Activated CD4-positive, CD25-positive, alpha-beta regulatory T cell treated with anti-CD3 and anti-CD28 coated beads, Interleukin-2, amount 50 U/mL, for 16 hours (primary cell): ENCODE measurements at places on chromosomes 13 and 19.

DNA sequence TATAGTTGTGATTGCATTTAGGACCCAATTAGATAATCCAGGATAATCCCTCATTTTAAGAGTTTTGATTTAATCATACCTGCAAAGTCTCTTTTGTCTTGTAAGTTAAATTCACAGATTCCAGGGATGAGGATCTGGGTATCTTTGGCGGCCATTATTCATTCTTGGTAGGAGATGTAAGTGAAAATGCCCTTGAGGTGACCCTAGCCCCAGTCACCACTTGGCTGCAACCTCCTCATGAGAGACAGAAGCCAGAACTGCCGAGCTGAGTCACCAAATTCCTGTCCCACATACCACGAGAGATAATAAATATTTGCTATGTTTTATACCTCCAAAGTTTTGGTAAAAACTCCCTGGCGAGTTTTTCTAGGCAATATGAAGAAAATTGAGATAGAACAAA, 389.4 kb downstream of the RFC3 start:
- DNase-seq, result no peak

- DNase-seq, result no peak
Observed at GRCh38 chr19:42363614-42364346, 26.3 kb downstream of the CNFN start.

DNA sequence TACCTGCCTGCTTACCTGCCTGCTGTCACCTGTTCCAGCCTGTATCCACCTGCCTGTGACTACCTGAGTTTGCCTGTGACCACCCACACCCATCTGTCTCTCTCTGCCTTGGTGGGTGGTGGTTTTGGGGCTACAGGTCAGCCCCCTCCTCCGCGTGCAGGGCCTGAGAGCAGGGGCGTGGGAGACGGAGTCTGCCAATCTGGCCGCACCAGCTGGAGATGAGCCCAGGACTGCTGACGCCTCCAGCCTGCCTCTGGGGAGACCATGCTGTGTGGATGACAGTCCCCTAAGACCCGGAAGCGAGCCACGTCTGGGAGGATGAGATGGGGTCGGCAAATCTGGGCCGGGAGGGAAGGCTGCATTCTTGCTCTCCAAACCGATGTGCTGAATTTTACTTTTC, 15.9 kb upstream of the KCTD15 start:
- DNase-seq, result no peak

GRCh38 chr19:41904118-41904870, 21.3 kb downstream of the ARHGEF1 start:
- DNase-seq, result no peak

- DNase-seq, result no peak
Observed at GRCh38 chr19:2524361-2524839, 48.5 kb downstream of the GADD45B start.

- no peak for DNase-seq
Observed at GRCh38 chr13:98900442-98900841, 77.4 kb downstream of the DOCK9 start.

- DNase-seq, result no peak
Observed at GRCh38 chr19:19487950-19488874, 27.1 kb downstream of the TSSK6 start.

- DNase-seq, result no peak
Observed at GRCh38 chr19:47003611-47004465, 15.8 kb upstream of the NPAS1 start.

DNA sequence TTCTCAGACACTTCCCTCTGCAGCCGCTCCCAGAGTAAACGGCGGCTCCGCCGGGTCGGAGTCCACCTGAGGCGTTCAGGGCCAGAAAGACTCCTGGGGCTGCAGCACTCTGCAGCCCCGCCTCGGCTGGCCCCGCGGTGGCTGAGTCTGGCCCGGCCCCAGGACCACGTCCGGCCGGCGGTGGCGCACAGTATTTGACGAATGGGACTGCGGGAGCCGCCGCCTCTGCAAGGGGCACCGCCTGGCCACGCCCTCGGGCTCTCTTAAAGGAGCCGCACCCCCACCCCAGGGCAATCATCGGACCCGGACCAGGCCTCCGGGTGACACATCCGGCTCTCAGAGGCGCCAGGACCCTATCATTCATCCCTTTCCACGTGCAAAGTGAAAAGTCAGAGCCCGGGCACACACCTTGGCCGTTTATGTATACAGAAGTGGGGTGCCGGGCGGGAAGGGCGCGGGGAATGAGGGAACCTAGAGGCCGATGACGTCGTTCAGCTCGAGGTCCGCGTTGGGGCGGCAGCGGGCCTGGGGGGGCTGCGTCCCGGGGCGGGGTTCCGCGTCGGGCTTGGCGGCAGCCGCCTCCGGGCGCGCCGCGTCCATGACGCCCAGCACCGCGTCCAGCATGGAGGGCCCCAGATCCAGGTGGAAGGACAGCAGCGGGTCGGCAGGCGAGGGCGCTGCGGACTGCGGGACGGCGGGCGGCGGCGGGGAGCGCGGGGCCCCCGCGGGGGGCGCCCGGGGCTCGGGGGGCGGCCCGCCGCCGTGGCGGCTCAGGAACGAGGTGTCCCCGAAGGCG, 1.2 kb upstream of the LENG9 start:
- DNase-seq, result peak; percentile 51

DNA sequence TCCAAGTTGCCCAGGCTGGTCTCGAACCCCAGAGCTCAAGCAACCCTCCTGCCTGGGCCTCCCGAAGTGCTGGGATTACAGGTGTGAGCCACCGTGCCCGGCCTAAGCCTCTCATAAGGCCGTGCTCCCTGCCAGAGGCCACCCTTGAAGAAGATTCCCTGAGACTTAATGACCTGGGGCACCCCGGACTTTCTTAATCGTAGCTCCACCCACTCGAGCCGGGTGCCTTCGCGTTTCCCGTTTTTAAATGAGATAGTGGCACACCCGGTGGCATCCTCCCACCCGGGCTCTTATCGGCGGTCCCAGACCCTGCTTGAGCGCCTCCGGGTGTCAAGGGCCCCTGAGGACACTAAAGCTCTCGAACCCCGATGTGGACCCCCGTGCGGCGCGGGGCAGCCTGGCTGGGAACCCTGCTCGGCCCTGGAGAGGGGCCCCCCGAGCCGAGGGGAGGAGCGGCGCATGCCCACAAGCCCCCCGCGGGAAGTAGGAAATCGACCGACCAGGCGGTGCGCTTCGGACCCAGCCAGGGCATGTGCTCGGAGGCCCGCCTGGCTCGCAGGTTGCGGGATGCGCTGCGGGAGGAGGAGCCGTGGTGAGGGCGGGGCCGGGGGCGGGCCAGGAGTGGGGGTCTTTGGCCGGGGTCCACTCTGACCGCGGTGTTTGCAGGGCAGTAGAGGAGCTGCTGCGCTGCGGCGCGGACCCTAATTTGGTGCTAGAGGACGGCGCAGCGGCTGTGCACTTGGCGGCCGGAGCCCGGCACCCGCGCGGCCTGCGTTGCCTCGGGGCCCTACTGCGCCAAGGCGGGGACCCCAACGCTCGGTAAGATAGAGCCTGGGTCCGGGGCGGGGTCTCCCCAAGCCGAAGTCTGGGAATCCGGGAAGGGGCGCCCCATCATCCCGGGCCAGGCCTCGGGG, at the start of gene ANKLE1:
Gene ANKLE1 (plus strand): TSS at position 511 of the 914 bp plus-strand sequence. CDS start 20 bp downstream, at position 531.
- DNase-seq, result no peak

DNA sequence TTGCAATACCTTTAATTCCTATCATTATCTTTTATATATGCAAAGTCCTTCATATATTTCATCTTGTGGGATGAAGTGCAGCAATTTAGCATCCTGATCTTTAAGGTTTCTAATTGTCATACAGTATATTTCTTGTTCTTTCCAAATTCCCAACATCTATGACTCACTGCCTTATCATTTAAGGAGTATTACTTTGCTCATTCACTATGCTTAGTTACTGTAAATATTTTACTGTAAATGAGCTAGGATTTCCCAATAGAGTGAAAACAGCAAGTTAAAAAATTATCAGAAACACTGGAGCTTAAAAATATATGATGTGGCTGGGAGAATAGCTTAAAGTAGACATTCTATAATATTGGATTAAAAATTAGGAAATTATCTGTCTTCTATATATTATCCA, 69.9 kb downstream of the SLITRK6 start:
- no peak for DNase-seq

- no peak for DNase-seq
Observed at GRCh38 chr13:60152114-60152513, 11.6 kb downstream of the DIAPH3 start.

GRCh38 chr13:40692946-40693345, 26.5 kb upstream of the FOXO1 start:
- no peak for DNase-seq

GRCh38 chr19:38836159-38836982, 4.8 kb upstream of the ECH1 start:
- DNase-seq, result no peak

DNA sequence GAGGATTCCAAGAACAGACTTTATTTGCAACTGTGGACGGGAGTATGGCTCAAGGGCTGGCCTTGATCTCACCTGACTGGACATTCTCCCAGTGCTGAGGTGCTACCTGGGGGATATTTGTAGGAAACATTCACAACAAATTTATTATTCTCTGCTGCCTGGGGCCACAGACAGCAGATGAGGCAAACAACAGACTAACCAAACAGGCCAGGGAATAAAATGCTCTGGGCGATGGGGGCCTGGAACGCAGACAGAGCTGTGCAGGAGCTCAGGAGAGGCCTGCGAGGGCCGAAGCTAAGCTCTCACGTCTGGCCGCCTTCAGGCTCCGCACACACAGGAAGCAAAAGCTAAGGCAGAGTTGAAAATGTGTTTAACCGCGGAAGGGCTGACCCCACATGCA, 7.8 kb downstream of the PLPP2 start:
- DNase-seq, result no peak

- no peak for DNase-seq
Observed at GRCh38 chr13:111065698-111066097, 49.4 kb upstream of the ARHGEF7 start.

DNA sequence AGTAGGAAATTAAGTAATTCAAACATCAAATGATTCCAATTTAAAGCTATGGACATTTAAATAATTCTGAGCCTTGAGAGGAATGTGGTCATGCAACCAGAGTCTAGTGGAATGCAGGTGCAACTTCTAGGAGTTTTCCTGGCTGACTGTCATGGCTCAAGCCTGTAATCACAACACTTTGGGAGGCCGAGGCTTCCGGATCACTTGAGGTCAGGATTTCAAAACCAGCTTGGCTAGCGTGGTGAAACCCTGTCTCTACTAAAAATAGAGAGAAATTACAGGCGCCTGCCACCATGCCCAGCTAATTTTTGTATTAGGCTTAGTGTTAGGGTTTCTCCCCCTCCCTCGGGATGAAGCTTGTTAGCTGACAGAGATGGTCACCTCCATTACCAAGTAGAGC, 6.4 kb downstream of the ZNF808 start:
- DNase-seq, result no peak

DNA sequence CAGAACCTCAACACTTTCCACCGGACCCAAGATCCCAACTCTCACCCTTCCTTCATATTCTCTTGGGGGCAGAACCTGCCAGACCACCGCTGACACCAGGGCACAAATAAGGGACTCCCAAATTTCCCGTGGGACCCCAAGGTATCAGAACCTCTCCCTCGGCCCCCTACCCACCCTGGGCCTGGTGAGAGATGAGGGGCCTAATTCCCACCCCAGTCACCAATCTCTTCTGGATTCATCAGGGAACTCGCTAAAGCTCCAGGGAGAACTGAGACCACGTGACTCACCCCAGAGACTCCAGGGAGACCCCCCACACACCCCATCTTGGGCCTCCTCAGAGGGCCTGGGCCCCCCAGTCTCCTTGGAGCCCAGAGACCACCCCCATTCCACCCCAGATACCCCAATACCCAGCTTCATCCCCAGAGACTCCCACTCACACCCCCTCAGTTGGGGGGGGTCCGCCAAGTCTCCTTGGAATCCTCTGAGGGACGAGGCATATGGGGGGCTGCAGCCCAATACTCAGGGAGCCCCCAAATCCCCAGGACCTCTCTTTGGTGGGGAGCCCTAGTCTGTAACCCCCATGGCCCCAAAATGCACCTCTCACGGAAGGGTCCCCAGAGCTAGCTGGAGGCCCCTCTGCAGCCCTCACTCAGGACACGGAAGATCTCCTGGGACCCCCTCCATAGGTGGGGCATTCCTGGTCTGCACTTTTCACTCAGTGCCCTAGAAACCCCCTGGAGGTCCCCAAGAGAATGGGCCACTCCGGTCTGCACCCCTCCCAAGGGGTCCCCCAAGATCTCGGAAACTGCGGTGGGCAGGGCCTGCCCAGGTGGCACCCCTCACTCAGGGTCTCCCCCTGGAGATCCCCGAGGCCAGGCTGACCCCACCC, 1.6 kb downstream of the LMNB2 start:
- DNase-seq, result no peak

DNA sequence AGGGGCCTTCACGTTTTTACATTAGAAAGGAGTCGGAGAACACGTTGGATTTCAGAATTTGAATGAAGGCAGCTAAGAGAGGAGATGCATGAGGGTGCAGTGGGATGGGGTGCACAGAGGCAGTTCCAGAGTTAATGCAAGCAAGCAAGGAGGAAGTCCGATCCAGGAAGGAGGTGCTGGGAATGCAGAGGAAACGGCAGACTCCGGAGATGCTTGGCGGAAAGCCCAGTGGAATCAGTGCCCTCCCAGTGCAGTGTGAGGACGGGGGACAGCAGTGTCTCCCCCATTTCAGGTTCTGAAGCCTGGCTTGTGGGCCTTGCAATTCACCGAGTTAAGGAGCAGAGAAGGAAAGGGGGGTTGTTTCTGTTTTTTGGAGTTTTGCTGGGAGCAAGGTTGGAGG, 100.4 kb downstream of the COL4A2 start:
- no peak for DNase-seq

- DNase-seq, result no peak
Observed at GRCh38 chr19:11435833-11436313, 438 bp downstream of the PRKCSH start.

- no peak for DNase-seq
Observed at GRCh38 chr19:1315470-1316166, 29.9 kb downstream of the EFNA2 start.

GRCh38 chr13:98476106-98476505, 100.8 kb downstream of the STK24 start:
- DNase-seq, result no peak

DNA sequence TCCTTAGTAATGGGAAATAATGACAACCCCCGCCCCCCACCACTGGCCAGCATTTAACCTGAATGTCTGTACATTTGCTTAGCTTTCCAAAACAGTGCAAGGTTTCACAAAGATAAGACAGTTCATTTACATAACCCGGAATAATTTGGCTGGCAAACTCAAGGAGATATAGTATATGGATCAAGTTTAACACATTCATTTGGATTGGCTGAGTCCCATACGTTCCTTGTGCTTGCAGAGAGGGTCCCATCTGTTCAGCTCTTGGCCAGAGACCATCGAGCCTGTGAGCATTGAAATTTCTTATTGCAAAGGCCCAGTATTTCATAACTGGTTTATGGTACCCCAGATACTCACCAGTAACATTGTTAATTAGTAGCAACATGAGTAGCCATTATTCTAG, 116.5 kb downstream of the GPC6 start:
- DNase-seq, result no peak

- DNase-seq, result no peak
Observed at GRCh38 chr13:114027046-114027715, 53.3 kb upstream of the C13orf46 start.
